GM12892 (cell line): ENCODE measurements at places on chromosomes 1 and 21.

DNA sequence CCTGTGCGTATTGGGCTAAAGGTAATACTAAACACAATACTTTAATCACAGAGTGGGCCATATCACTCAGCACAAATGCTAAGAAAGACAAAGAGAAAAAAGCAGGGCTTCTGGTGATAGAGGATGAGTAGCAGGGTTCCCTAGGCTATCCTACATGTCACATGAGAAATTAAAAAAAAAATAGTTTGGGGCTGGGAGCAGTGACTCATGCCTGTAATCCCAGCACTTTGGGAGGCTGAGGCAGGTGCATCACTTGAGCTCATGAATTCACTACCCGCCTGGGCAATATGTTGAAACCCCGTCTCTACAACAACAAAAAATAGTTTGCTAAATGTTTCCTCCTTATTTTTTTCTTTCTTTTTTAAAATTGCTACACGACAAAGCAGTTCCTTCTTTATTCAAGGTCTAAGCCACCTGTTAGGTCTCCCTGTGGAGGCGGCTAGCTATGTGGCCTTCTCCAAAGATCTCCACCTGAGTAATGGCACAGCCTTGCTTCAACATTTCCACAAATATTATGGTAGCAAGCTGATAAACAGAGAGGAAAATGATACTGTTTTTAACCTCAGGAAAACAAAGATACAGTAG lies 1.5 kb downstream of the ENSA start:
- DNase-seq = no peak

DNA sequence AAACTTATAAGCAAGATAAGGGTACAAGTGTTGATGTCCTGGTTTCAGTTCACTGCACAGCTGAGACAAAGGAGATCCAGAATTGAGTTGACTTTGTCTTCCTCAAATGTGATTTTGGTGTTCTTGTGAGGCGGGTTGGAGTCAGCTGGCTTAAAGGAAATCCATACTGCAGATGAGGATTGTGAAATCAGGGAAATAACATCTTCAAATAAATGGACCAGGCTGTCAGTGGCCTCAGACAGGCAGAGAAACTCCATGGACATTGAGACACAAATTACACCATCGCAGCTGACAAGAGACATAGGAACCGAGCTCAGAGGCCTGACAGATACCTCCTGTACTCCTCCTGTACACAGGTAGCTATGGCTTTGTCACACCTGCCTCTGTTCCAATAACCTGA lies 27.0 kb upstream of the REG4 start:
- no peak for DNase-seq

DNA sequence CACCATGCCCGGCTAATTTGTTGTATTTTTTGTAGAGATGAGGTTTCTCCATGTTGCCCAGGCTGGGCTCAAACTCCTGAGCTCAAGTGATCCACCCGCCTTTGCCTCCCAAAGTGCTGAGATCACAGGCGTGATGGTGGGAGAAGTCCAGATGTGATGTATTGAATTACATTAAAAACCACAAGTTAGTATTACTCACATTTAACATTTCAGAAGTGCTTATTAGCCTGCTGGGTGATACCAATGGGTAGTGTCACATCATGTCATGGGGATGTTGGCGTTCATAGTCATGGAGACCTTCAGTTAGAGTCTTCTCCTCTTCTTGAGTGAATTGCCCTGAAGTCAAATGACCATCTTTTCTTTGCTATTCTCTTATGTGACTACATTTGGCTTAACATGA lies 63.6 kb upstream of the VAMP3 start:
- DNase-seq = no peak

DNA sequence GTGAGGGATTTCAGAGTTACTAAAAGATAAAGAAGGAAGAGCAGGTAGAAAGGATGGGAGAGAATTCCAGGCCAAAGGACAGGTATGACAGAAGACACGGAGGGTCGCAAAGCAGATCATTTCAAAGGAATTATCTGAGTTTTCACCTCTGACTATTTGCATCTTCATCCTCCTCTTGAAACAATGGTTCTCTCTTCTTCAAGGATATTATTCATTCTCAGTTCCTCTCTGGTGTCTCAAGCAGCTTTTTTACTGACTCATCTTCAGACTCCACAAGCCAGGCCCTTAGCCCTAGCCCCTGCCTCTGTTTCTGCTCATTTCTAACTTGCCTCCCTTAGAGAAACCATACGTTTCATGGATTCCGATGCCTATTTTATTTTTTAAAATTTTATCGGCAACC lies 15.0 kb downstream of the DDX59 start:
- peak; percentile 44 for DNase-seq

GRCh38 chr21:46347203-46347550 lies 23.2 kb downstream of the PCNT start:
- DNase-seq = no peak

GRCh38 chr1:230992100-230992774 lies 13.3 kb downstream of the ARV1 start:
- DNase-seq = no peak

GRCh38 chr1:234486858-234487840 lies 8.2 kb upstream of the TARBP1 start:
- no peak for DNase-seq

DNA sequence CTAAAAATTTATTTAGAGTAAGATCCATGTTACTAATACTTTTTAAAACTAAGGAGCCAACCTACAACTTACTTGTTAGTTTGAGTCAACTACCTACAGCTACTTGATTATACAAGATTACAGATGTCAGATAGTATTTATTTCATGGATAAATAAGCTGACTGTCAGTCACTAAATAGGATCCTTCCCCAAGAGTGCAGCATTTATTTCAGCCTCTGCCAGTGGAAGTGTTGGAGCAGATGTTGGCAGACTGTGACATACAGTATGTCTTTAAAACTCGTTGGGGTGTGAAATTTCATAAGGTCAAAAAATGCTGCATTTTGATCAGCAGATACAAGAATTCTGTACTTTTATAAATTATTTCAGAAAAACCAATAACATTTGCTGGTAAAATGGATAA lies 156.2 kb downstream of the AKT3 start:
- DNase-seq = no peak

GRCh38 chr1:159474926-159475325 lies 35.4 kb downstream of the OR10J1 start:
- no peak for DNase-seq

- DNase-seq = no peak
Observed at GRCh38 chr21:44846485-44847260, 26.8 kb downstream of the PTTG1IP start.

GRCh38 chr21:31552826-31553225 lies 106.7 kb upstream of the SOD1 start:
- DNase-seq = no peak

GRCh38 chr21:31087639-31088473 lies 49.6 kb upstream of the KRTAP19-8 start:
- no peak for DNase-seq

DNA sequence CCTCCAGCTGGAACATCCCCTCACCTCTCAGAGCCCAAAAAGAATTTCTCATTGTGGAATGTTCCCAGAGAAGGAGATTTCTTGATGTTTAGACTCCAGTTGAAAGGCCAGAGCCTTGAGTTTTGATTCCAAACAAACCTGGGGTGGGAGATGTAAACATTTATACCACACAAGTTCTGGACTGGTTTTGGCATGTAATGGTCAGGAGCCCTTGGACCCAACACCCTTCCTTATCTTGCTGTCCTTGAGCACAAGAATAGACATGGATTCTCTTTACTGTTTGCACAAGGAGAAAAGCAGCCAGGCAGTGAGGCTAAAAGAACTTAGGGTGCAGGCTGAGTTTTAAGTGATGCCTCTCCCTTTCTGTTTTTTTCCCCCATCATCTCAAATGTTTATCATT lies 4.5 kb downstream of the RHBG start:
- no peak for DNase-seq

GRCh38 chr1:23694371-23694770 lies 2.8 kb downstream of the RPL11 start:
- DNase-seq = no peak

GRCh38 chr1:42335809-42336518 lies 929 bp upstream of the FOXJ3 start:
- no peak for DNase-seq

DNA sequence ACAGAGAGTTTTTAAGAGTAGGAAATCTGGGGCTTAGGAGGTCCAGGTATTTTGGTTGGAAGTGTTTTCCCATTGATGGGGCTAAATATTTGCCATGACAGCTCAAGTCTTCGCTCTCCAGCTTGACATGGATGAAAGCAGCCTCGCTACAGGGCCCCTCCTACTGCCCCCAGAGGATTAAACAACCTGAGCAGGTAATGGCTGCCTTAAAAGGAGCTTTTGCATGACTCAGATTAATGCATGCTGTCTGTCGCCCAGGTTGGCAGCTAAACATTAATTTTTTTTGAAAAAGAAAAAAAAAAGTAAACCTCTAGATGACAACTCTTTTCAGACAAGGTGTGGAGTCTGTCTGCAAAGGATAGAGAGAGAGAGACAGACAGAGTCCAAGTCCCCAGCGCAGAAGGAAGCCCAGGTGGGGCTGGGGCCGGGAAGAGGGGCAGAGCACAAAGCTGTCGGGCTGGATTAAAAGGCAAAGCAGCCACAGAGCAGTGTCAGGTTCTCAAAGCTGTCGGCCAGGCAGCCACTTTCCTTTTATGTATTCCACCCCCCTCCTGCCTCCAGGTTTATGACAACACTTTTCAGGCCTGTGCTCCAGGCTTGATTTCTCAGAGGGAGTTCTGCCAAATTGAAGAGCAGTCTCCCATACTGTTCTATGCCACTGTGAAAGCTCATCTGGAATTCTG lies 127.9 kb downstream of the CLIC6 start:
- no peak for DNase-seq

DNA sequence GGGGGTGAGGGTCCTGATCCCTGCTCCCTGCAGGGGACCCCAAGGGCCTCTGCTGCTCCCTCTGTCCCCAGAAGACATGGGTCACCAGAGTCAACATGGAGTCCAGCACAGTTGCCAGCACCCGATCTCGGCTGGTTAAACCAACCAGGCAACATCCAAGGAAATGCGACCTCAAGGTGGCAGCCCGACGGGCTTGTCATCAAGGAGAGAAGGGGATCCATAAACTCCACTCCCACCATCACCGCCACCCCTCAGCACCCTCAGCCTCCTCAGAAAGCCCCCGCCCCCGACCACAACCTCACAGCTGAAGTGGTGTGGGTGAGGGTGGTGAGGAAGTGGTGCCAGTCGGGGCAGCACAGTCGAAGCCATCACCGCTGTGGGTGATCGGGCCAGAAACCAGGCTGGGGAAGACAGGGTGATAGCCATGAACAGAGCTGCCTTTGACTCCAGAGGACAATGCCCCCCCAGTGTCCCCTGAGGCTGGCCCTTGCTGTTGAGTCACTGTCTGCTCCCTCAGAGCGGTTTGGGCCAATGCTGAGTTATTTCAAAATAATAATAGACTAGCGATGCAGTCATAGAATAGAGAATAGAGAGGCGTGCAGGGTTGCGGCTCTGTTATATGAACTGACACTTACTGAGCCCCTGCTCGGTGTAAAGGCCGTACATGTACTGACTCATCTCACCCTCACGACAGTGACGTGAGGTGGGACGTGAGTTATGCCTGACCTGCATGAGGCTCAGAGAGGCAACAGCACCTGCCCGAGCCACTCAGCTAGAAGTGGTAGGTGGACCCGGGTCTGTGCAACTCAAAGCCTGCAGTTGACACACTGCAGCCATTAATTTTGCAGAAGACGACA lies 88.7 kb upstream of the IFFO2 start:
- no peak for DNase-seq

DNA sequence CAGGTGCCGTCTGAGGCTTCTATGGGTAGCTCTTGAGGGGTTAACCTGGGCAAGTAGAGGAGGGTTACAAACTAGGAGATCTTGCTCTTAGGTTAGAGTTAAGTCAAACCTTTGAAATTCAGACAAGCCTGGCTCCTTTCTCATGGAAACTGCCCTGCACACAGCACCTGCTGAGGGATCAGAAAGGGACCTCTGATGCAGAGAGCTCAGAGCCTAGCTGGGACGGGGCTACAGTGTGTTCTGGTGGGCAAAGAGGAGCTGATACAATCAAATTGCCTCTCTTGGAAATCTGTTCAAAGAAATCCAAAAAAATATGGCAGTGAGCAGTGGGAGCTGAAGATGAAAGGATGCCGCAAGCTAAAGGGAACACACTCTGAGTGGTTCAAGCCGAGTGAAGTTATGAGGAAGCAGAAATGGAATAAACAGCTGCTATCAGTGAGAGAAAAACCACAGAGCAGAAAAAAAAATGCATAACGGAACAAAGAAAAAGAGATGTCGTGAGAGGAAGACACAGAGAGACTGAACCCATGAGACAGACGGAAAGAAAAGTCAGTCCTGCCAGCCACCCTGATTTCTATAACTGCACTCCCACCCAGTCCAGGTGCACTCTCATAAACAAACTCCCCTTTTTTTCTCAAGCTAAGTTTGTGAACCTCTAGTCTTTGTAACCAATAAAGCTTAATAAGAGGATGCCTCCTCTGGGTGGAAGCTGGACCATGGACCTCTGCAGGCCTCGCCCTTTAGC lies 26.6 kb downstream of the PAFAH2 start:
- no peak for DNase-seq

GRCh38 chr1:66521721-66522365 lies 12.1 kb upstream of the SGIP1 start:
- no peak for DNase-seq

- no peak for DNase-seq
Observed at GRCh38 chr1:218080863-218081262, 204.2 kb upstream of the RRP15 start.

- no peak for DNase-seq
Observed at GRCh38 chr21:27062443-27062842, 95.6 kb upstream of the ADAMTS5 start.

DNA sequence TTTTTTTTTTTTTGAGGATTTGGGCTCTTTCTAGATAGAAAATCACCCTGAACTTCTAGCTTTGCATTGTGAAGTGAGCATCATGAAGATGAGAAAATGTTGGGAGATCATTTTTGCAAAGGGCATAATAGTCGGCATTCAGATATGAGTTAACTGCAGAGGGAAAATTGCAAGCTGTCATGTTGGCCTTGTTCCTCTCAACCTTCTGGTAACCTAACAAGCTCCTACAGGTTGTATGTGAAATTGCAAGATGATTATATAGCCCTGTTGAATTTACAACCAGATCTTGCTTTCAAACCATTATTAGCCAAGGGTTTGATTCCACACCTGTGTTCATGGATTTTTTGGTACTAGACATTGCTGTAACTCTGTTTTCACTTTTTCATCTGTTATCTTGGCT lies 2.2 kb downstream of the ELOA start:
- no peak for DNase-seq

- DNase-seq = no peak
Observed at GRCh38 chr1:203622486-203622885, 4.1 kb upstream of the ATP2B4 start.

- no peak for DNase-seq
Observed at GRCh38 chr1:54403405-54403804, 2.8 kb downstream of the SSBP3 start.

DNA sequence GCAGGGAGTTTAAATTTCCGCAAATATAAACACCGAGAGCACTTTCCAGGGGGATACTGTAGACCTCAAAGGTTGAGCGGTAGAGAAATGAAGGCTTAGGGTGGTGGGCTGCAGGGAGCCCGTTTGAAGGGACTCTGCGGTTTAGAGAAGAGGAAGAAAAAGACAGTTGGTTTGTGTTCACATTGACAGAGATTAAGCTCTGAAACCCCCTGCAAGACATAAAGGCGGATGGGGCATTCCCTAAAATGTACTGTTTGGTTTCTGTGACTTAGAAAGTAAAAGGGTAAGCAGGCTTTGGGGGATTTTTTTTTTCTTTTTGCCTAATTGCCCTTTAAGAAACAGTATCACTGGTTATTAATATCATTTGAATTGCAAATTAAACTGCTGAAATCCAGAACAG lies 1.3 kb downstream of the KAZN start:
- no peak for DNase-seq
